ENCODE measurements at places on chromosomes 11 and 22.
A peak's percentile ranks its signal among the peaks of the same experiment; 100 is the strongest.

DNA sequence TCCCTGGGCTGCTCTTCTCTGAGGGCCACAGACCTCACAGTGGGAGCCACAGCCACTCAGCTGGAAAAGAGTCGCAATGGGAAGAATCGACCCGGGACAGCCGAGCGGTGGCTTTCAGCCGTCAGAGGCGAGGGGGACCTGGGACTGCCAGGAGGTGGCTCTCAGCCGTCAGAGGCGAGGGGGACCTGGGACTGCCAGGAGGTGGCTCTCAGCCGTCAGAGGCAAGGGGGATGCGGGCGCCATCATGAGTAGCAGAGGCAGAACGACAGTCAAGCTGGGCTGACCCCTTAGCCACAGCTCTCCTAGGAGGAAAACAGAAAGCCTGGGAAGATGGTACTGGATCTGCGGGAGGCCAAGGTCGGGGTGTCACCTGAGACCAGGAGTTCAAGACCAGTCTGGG, 14.9 kb upstream of the MUC2 start:
- DNase-seq = no peak

DNA sequence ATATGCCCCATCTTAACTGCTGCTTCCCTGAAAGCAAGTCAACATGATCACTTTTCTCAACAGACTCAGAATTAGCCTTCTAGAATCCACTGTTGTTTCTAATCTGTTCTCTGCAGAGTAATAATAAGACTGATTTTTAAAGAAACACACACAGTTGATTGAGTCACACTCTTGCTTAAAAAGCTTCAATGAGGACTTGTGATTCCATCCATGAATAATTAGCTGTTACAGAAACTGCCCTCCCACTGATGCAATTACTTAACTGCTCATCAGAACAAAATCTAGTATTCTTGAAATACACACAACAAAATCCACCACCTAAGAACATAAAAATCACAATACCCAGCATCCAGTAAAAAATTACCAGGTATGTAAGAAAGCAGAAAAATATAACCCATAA, 100.5 kb upstream of the TIMP3 start:
- no peak for DNase-seq

DNA sequence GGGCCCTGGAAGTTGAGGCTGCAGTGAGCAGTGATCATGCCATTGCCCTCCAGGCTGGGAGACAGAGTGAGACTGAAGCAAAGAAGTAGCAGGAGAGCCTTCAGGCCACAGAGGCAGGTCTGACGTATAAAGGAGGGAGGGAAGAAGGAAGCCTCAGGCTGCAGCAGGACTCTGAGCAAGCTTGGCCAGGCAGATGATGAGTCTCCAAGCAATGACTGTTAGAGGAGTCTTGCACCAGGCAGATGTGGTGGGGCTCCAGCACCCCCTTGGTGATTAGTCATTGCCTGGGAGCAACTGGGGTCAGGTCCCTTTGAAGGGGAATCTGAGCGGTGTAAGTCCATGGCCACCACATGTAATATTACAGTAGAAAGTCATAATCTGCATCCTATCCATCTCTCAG, 36.6 kb upstream of the NFAM1 start:
- DNase-seq = no peak

GRCh38 chr11:123741159-123742030, at the start of gene ZNF202:
Gene ZNF202, minus strand, starts transcription at chr11:123741660. Its CDS starts 10,772 bp downstream, at chr11:123730888.
- peak; percentile 89 for DNase-seq

DNA sequence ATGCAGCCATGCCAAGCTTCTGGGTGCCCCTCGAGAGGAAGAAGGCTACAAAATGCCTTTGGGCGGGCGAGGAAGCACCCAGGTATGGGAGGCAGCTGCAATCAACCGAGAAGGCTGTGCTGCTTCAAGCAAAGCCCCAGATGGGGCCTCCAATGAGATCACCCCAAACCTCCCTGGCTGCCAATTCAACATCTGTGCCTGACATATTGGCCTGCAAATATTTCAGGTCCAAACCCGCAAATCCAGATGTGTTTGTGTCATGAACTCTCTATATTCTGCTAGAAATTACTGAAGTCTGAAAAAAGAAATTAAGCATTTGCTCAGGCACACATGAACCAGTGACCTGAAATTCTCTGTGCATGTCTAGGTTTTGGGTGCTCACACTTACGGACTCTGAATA, 78.8 kb upstream of the RCN1 start:
- no peak for DNase-seq

DNA sequence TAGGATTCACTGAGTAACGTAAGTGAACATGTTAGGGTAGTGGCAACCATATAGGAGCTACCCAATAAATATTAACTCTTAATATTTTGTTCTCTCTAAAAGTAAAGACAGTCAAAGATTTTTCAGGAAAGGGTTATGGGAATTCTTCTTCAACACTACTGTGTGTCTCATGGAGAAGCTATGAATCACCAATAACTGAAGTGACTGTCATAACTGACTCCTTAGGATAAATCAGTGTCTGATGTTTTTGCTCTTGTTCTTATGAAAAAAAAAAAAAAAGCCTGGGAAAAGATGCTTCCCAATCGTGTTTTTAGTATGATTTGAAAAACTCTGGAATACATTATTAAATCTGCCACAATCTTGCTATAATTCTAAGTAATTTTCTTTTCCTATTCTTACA, 111.2 kb upstream of the CEP126 start:
- no peak for DNase-seq

DNA sequence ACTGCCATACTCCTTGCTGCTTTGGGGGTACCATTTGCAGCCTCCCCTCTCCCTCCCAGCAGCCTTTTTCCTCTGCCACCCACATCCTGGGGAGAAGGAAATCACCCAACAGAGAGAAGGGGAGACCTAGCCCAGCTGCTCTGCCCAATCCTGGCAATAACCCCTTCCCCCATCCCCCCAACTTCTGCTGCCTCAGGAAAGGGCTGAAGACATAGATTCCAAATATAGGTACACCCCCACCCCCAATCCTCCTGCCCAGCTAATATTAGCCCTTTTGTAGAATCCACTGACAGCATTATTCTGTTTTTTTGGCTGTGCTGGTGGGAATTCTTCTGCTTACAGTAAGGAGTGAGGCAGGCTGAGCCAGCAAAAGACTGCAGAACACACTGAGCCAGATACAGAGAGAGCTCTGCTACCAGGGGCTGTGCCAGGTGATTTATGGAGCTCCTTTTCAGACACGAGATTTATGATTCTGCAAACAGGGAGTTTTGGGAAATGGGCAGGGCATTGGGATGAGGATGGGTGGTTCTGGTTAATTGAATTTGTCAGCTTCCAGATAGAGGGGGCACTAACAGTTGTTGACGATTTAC, 164.0 kb downstream of the TENM4 start:
- no peak for DNase-seq

DNA sequence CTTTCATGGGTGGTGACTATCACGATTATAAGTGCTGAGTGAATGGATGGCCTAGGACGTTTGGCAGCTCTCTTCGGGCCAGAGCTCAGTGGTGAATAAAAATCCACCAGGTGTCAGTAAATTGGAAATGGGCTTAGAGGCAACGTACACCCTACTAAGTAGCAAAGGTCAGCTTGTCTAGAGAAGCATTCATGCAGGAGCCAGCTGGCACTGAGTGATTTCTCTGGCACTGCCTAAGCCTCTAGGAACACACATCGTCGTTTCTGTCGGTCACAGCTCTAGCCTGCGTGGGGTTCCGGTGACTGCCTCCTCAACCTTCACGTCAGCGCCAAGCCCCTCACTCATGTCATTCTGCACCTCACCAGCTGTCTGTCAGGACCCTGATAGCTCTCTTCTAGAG, 192.4 kb upstream of the NTM start:
- no peak for DNase-seq

- no peak for DNase-seq
Observed at GRCh38 chr11:86014221-86014620, 54.7 kb downstream of the PICALM start.

DNA sequence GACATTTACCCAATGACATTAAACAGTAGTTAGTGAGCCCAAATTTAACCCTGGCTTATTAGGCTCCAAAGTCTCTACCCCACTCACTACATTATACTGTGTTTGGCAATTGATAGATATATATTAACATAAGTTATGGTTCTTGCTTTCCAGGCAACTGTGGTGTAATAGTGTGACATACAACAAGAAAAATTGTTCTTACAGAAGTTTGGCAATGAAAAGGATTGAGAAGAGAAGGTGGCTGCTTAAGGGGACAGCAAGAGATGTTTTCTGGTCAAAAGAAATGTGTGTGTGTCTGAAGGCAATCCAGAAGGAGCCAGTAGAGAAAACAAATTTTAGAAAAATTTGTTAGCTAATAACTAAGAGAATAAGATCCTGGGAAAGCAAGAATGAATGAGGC, 132.4 kb downstream of the SWAP70 start:
- DNase-seq = no peak

DNA sequence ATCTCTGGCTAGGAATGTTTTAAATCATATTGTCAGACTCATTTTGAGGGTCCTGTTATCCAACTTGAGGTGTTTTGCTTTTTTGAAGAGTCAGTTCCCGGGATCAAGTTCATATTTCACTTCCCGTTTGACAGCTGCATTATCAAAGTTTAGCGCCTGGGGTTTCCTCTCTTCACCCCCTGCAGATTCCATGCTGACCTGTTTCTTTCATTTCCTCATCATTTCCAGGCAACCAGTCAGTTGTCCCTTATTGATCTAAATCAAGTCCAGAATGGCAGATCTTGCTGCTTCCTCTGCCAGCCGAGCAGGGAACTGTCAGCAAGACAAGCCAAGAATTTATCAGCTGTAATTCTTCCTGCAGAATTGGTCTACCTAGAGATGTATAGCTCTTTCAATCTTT, 197.6 kb upstream of the SYN3 start:
- DNase-seq = no peak

- no peak for DNase-seq
Observed at GRCh38 chr11:35365961-35366360, 53.4 kb downstream of the SLC1A2 start.

- no peak for DNase-seq
Observed at GRCh38 chr22:38294193-38294592, 21.4 kb upstream of the TMEM184B start.

Data from hippocampal formation (tissue), 2 donors.